NCI-H526 (cell line): ENCODE measurements at places on chromosomes 12 and 14.

DNA sequence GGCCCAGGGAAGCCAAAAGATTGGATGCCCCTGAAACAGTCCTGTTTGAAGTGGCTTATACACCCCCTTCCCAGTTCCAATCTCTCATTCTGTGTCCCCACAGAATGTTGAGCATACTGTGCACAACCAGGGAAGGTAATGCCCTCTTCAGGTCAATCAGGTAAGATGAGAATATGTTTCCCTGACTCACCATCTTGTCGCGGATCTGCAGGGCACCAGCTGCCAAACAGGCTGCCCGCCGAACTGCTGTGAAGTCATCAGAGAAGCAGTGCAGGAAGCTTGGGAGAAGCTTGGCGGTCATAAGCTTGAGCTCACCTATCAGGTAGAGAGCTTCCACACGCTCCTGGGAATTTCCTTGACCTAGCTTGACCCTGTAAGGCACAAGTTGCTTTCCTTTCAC lies 9.6 kb downstream of the RIOX1 start:
- no peak for DNase-seq

DNA sequence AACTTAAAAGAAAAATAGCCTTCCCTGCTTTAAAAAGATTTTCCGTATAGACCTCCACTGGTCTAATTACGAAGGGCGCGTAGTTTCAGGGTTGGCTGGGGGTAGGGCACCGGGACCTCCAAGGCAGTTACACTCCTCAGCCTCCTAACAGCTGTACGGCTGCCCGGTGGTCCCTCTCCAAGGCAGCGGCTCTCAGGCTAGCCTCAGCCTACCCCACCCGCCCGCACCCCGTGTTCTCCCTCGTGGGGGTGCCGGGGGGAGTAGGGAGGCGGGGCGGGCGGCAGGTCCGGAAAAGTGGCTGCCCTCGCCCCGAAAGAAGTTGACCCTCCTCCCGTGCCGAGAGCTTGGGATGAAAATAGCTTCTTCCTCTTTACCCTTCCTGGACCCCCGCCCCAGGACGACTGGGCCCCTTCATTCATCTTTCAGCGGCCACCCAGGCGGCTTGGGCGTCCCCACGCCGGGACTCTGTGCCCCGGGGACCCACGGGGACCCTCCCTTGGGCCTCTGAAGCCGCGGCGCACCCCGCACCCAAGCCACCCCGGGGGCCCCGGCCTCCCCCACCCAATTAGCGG lies 991 bp upstream of the RCOR1 start:
- DNase-seq, result no peak

DNA sequence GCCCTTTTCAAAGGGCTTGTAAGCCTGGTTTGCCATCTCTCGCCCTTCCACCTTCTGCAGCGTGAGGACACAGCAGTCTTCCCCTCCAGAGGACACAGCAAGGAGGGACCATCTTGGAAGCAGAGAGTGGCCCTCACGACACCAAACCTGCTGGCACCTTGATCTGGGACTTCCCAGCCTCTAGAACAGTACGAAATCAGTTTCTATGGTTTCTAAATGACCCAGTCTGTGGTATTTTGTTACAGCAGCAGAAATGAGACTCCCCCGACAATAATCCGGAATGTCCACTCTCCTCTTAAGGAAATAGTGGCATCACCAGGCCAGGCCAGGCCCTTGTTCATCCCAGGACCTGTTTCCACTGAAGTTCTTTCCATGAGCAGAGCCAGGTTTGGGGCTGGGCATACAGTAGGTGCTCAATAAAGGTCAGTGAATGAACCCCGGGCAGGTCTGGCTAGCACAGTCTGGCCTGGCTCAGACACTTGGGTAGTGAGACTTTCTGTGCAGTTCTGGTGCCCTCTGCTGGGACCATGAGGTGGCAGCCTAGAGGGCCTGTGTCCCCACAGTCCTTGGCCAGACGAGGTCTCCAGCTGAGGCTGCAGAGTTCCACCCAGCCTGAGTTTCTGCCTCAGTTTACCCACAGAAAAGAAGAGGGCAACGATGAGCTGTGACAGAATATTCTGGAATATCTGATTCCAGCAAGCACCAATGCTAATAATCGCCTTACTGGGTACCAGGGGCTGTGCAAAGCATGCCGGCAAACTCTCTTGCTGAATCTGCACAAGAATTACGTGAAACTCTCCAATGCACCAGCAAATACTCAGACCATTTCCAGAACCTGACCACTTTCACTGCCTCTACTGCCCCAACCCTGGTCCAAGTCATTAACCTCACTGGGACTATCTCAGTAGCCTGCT lies 14.0 kb downstream of the ABCB9 start:
- DNase-seq, result peak; percentile 72

DNA sequence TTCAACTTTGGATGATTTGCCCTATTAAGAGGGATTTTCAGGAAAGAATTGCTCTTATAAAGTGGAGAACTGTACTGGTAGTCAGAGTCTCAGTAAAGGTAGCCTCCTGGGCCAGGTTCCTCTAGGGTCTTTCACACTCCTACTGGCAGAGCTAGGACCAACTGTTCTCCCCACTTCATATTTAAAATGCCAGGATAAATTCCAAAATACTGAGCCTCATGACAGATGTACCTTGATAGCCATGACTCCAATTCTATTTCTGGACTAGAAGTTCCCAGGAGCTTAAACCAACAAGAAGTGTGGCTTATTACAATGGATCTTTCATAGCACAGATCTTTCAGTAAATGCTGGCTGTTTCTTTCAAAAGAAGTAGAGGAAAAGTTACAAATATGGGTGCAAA lies 126.5 kb downstream of the C12orf75 start:
- DNase-seq, result no peak

GRCh38 chr12:132469423-132469822 lies 20.5 kb upstream of the FBRSL1 start:
- DNase-seq, result no peak

GRCh38 chr14:95294834-95295599 lies 24.7 kb downstream of the CLMN start:
- no peak for DNase-seq

GRCh38 chr14:20707622-20708021 lies 19.1 kb downstream of the ANG start:
- DNase-seq, result no peak

DNA sequence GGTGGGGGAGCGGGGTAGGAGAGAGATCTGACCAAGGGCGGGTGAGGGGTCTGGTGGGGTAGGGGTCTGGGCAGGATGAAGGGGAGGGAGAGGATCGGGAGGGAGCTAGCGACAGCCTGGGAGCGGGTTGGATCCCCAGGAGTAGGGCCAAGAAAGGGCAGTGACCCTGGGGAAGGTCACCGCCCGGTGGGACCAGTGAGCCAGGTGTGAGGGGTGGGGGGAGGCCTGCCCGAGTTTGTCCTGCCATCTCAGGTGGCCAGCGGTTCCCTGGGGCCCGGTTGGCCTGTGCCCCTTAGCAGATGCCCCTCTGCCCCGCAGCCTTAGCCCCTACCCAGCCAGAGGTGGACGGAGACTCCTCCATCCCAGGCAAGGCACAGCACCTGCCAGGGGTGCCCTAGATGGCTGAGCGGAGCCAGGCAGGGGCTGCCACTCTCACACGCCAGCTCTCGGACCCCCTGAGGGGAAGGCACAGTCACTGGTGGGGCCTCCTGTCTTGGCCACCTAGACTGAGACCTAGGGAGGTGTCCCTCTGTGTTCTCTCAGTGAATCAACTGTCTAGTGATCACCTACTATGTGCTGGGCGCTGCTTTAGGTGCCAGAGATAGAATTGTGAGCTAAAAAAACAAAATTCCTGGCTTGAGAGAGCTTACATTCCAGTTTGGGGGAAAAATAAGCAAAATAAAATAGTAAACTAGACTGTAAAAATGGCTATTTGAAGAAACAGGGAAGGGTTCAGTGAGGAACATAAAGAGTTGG lies 629 bp upstream of the TTC7B start:
- peak; percentile 27 for DNase-seq

DNA sequence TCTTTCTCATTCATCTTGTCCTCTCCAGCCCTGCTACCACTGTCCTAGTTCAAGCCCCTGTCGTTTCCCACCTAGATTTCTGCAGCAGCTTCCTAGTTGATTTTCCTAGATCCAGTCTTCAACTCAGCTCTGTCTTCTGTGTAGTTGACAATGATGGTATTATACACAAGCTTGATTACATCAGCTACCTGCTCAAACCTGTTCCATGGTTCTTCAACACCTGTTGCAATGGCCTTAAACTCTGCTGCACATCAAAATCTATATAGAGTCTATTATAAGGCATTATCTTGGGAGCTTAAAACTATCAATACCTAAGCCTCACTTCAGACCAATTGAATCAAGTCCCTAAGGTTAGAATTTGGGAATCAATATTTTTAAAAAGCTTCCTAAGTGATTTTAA lies 71.7 kb upstream of the PELI2 start:
- no peak for DNase-seq

DNA sequence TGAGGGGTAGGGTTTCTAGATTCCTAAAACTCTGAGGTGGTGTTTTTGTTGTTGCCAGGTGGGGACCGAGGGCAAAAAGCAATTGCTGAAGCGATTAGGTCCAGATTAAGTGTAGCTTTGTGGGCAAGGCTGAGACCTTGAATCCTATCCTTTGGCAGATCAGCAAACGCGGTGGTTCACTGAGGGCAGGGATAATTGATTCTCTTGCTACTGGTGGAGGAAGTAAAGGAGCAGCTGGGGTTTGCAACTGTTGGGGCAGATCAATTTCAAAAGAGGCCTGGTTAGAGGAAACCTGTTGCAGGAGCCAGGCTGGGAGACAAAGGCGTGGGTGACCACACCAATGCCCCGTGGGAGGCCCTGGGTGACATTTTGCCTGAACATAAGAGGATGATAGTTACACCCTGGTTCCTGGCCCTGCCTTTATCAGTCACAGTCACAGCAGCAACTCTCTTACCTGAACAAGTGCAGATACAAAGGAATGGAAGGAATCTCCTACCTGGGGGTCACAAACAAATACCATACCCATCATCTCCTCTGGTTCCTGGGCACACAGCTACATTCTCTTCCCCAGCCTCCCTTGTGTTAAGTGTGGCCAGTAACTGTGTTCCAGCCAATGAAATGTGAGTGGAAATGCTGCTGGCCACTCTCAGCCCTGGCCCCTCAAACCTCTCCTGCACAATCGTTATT lies 43.3 kb upstream of the RASSF3 start:
- DNase-seq, result no peak

DNA sequence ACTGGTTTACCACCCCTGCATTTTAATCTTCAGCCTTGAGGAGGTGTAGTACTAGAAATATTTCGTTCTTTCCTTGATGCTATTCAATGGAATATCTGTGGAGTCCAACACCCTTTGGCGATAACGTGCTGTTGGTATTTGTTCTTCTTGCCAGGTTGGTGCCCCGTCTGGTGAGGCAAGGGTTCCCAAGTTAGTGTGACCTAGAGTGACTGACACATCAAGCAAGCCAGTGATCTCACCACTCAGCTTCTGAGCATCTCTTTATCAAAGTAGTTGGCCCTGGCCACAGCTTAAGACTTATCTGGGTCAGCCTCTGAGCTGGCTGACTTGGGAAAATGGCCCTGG lies 60.2 kb downstream of the PLXNC1 start:
- no peak for DNase-seq

DNA sequence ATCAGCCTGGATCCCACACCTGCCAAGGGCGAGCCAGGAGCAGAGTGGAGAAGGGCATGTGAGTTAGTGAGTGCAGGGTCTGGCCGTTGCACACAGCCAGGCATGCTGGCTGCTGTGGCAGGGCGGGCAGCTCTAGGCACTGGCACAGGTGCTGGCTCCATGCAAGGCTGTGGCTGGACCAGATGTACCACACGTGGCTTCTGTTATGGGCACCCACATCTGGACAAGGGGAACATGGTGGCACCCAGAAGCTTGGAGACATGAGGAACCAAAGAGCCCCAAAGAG lies 20.1 kb downstream of the SERPINA3 start:
- no peak for DNase-seq

DNA sequence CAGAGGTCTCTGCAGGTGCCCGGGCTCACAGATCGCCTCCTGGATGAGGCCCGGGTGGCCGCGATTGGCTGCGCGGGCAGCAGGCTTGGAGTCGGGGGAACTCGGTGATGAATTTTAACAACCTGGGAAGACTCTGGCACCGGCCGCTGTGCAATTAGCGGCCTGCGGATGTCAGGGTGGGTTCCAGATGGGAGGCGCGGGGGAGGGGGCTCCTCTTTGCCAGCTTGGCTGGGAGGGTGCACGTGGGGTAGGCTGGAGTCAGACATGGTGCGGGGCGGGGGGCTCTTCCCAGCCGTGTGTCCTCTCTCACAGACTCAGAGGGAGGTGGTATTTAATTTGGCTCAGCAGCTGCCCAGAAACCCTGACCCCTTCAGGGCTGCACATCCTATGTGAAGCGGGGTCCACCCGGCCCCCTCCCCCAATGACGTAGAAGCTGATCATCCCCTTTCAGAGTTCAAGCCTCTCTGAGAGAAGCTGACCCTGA lies 81.4 kb downstream of the KIF26A start:
- DNase-seq, result no peak

DNA sequence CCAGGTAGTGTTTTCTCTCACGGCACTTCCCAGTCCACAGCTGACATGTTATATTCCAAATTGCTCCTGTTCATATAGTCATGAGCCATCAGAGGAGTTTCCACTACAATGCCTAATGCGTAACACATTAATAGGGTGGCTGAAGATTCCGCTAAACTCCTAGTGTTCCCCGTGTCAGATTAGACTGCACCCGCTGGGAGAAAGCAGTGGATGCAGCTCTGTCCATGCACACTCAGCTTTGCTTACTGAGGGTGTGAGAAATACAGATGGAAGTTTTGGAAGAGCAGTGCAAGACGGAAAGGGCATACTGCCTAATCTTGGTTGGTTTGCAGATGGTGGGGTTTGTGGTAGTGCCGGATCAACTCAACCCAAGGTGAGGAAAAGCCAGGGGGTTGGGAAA lies 5.6 kb downstream of the PPP1R3E start:
- no peak for DNase-seq

- DNase-seq, result no peak
These were observed 19.9 kb downstream of the NEUROD4 start for GRCh38 chr12:55039395-55040354.

- DNase-seq, result no peak
These were observed 56.3 kb downstream of the SPPL3 start for GRCh38 chr12:120847814-120848213.

GRCh38 chr14:35594616-35595015 lies 60.7 kb downstream of the INSM2 start:
- no peak for DNase-seq
